ENCODE measurements at places on chromosomes 5 and 9. TPM values are rescaled to one million over a fixed set of nuclear protein-coding genes. Genes with fewer than 3 reads are reported as not detected.

IFNA13 gene
- total RNA-seq, result not detected

DNA sequence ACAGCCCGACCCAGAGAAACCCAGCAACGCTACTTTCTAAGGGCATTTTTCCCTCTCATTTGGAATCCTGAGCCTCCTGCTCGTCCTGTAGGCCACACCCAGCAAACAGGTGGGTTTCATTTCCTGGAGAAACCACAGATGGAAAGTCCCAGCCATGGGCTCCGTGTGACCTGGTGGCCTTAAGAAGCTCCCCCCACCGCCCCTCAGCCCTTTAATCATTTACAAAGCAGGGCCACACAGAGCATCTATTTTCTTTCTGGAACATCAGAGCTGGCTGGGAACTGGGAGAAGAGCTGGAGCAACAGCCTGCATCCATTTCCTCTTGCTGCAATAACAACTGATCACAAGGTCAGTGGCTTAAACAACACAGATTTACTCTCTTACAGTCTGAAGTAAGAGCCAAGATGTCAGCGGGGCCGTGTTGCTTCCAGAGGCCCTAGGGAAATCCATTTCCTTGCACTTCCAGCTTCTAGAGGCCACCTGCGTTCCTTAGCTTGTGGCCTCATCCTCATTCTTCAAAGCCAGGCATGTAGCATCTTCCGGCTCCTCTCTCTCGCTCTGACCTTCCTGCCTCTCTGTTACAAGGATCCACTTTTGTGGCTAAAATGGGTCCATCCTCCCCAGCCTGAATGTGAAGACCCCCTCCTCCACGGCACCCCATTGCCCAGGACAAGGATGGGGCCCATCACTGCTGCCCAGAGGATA lies 40.5 kb downstream of the C9orf50 start:
- DNase-seq, result no peak

MYMK gene
- total RNA-seq, result 0.89 TPM

DNA sequence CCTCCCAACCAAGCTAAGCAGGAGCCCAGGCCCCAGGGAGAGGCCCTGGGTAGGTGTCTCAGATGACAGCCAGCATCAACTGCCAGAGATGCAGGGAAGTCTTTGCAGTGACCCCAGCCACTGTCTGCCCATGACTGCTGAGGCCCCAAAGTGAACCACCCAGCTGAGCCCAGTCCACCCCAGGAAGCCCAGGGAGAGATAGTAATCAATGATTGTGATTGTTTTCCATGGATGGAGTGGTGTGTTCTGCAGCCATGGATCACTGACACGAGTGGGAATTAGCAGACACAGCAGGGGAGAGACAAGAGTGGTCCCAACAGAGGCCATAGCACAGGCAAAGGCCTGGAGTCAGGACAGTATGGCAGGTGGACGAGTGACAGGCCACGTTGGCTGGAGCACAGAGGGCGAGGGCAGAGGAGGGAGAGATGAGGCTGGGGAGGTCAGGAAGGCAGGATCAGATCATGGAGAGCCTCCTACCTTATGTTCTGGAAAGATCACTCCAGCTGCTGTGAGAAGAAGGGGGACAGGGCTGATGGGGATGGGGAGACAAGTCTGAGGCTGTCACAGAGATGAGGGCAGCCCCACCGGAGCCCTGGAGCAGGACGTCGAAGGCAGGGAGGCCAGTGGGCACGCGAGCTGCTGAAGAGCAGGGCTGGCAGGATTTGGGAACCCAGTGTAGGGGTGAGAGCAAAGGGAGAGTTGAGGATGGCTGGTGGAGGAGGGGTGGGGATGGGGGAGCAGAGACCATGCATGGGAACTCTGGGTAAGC lies 14.5 kb downstream of the ABO start:
- no peak for DNase-seq

WNK2 gene
- 11.2 TPM for total RNA-seq

GRCh38 chr5:84228266-84228665 lies 156.4 kb downstream of the EDIL3 start:
- no peak for DNase-seq

All from skin of body (tissue), 3 donors.